MV-4-11 (cell line): ENCODE measurements at places on chromosomes 12 and 14.

GRCh38 chr14:58332561-58332960 is 34.2 kb downstream of the ARID4A start:
- no peak for DNase-seq

DNA sequence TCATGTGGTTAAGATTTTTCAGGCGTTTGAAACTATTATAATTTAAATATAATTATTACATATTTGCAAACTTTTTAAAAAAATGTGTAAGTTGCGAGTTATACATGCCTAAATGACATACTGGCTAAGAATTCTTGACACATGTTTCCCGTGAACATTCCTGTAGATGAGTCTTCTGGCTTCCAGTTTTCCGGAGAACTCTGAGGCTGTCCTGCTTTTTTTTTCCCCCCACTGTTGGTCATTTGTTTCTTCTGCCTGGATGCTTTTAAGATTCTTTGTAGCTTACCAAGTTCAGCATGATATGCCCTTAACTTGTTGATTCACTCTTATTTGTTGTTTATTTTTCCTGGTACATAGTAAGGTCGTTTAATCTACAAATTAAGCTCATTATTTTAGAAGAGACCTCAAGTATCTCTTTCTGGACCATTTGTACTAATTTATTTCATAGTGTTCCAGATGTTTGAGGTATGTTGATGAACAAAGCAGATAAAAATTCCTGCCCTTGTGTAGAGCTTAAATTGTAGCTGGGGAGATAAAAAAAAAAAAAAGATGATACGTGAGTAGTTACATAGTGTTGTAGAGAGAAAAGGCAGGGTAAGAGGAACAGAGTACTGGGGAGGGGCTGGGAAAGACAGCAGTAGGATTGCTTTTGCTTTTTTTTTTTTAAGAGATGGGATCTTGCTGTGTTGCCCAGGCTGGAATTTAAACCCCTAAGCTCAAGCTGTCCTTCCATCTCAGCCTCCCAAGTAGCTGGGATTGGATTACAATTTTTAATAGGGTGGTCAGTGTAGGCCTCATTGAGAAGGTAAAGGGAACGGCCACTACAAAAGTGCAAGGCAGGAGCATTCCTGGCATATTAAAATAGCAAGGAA is 32.8 kb downstream of the ARHGAP5 start:
- DNase-seq, result no peak

DNA sequence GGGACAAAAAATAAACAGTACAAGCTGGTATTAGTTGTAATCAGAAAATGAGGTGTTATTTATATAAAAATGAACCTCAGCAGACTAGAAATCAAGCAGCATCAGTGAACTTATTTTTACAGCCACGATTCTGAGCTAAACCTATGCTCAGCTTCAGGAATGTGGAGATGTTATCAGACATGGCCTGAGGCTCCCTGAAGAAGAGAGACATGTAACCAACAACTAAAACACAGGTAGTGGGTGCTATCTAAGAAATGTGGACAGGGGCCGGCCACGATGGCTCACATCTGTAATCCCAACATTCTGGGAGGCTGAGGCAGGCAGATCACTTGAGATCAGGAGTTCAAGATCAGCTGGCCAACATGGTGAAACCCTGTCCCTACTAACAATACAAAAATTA is 534.3 kb downstream of the VRK1 start:
- no peak for DNase-seq

DNA sequence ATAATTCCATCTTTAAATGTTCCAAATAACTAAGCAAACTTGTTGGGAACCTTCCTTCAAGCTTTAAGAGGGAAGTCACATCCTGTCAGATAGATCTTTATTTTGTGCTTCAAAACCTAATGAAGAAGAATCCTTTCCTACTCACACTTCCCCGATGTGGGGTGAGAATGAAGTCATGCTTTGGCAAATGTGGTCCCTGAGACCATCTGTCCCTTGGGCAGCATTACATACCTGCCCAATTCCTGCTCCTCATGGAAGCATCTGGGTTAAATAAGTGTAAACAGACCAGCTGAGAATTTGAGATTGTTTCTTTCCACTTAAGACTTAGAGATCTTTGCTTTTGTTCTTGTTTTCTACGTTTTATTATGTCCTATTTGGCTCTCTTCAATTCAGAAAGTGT is 606.0 kb upstream of the TMEM132C start:
- no peak for DNase-seq

DNA sequence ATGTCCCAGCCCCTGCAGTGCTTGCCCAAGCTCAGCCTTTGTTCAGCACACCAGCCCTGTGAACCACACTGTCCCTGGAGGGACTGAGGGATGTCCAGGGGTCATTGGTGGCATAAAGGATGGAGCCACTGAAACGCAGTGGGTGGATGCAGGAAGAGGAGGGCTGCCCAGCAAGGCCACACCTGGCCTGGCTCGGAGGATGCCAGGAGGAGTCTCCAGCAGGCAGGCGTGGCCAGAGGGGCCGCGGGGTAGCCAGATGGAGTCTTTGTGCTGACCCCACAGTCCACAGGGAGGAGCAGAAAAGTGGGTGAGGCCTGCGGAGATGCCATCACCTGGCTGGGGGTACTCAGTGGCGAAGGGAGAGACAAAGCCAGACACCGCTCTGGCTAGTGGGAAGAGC is 108.5 kb upstream of the C14orf180 start:
- no peak for DNase-seq

DNA sequence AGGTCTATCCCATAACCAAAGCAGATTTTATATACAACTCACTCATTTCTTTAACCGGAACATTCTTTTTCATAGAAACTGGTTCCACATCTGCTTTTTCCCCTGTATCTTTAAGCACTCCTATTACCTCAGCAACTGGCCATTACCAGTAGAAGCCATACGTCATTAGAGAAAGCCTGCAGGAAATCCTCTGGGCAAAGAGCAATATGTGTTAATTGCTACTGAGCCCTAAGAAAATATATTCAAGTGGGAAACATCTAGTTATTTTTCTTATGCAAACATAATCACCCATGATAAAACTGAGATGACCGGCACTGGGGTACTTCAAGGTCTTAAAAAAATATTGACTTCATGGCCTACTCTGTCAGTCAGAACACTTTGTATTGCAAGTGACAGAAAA is 28.2 kb upstream of the CPSF6 start:
- peak; percentile 37 for DNase-seq

- no peak for DNase-seq
Measured at GRCh38 chr14:103022002-103022684, 35.2 kb downstream of the CDC42BPB start.

- DNase-seq, result no peak
Measured at GRCh38 chr12:117035287-117035686, 63.9 kb downstream of the TESC start.

DNA sequence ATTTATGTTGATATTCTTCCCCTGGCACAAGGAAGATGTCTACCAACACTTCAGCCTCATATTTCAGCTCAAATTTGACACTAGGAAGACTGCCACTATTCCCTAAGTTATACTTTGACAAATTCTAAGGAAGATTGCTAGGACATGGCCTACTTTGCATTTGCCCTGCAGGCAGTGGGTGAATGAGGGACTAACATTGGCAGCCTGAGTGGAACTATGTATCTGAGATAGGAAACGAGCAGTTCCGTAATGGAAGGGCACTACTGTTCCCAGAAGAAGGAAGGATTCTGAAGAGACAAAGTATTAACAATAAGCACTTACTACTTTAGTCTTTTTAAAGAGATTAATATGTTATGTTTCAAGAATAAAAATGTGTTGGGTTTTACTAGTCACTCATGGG is 115.1 kb downstream of the SLC16A7 start:
- DNase-seq, result no peak

DNA sequence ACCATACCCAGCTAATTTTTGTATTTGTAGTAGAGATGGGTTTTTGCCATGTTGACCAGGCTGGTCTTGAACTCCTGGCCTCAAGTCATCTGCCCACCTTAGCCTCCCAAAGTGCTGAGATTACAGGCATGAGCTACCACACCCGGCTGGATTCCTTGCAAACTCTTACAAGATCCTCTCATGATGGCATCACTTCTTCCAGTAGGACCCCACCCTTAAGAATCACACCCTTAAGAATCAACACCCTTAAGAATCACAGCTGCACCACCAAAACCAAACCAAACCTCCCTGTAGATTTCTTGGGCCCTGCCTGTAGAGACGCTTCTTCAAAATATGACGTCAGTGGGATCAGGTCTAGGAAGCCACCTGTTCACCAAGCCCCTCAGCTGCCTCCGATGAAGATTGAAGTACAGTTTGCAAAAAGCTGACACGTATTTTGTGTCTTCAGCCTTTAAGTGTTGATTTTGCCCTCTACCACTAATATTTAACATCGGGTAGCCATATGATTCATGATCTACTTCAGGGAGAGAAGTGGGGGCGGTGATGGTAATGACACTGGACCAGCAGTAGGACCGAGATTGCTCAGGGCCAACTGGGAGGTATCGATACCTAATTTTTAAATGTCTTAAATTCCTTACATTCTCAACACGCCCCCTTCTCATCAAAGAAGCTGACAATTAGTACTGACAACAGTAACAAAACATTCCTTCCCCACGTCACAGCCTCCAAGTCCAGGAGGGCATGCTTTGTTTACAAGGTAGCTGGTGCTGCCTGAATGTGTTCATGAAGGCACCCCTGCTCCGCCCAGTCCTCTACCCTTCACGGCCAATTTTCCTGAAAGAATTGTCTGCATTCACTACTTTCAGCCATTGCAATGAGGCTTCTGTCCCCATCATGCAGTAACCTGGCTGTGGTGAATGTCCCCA is 57.2 kb downstream of the ESRRB start:
- DNase-seq, result no peak

- no peak for DNase-seq
Measured at GRCh38 chr12:89325495-89325894, 26.8 kb downstream of the DUSP6 start.

GRCh38 chr14:35341751-35342488 is 49.7 kb downstream of the PSMA6 start:
- peak; percentile 80 for DNase-seq

DNA sequence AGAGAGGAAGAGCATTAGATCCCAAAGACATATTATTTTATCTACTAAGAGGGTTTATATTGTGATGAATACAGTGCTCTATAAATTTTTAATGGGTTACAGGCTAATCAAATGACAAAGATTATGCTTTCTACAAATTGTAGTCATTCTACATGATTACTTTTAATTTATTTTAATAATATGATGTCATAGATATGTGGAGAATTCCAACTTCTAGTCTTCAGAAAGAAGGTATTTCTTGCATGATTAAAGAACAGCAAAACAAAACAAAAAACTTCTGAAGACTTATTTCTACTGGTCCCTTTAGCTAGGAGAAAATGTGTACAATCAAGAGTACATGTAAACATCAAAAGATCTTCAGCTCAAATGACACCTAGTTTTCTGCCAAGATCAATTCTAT is 71.5 kb upstream of the FOXG1 start:
- no peak for DNase-seq

- DNase-seq, result no peak
Measured at GRCh38 chr14:86521031-86521730, 991.2 kb downstream of the FLRT2 start.

GRCh38 chr12:124626971-124627411 is 59.6 kb upstream of the NCOR2 start:
- no peak for DNase-seq

GRCh38 chr12:3294481-3294911 is 196.5 kb upstream of the PRMT8 start:
- no peak for DNase-seq

DNA sequence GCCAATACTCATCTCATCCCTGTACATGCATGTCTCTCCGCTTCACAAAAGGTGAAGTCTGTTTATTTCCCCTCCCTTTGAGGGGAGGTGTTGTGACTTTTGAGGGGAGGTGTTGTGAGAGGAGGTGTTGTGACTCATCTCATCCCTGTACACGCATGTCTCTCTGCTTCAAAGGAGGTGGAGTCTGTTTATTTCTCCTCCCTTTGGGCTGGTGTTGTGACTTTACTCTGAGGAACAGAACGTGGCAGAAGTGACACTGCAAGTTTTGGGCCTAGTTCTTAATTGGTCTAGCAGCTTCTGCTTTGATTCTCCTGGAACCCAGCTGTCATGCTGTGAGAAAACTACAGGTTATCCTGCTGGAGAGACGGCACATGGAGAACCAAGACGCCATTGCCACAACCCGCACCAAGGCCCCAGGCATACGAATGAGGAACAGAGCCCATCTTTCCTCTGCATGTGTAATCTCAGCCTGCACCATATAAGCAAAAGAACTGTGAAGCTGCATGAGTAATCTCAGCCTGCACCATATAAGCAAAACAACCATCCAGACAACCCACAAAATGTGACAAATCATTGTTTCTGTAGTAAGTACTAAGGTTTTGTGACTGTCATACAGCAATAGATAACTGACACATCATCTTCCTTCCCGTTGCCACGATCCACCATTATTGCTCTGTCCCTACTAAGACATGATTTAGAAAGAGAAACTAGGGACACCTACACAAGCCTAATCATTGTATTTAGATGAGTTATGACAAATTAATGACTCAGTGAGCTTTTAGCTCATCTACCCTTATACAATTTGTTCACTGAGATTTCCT is 30.0 kb downstream of the GALNT4 start:
- DNase-seq, result peak; percentile 53

DNA sequence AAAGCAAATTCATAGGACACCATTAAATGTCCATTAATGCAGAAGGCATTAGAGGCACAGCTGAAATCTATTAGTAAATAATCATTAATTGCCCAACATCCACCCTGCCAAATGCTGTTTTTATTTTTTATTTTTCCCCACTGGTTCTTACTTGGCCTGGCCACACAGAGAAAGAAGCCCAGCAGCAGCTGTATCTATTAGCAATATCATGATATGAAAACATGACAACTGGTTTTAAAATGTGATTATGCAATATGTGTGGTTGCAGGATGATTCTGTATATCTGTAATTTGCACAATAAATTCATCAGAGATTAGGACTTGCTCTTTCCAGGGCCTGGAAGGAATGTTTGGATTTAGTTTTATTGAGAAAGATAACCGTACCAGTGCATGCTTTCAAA is 44.9 kb downstream of the SIX6 start:
- no peak for DNase-seq

DNA sequence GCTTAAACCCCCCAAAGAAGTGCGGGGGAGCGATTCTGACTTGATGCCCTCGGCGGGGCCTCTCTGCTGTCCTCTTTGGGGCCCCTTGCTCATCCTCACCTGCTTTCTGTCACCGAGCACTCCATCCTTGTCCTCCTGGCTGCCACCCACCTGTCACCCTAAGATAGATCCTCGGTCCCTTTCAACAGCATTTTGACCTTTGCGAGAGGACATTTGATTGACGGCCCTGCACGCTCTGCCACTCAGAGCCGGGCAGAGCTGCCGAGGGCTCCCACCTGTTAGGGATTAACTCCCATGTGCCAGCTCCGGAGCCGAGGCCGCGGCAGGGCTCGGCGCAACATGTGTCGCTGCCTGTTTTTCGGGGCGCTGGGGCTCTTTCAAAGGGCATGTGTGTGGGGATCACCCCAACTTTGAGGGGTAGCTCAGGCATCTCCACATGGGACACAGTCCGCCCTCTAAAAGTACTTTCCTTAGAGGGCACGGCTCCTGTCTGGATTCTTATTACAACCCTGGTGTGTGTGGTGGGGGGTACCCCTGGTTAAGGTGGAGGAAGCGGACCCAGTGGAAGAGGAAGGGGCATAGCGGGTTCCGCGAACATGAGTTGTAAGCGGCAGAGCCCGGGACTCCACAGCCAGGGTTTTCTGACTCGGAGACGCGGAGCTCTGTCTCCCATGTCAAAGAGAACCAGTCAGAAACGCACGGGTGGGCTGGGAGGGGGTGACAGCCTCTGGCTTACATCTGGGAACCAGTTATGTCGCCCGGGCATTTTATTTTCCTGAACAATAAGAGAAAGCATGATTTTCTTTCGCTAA is 811 bp upstream of the MEG3 start:
- no peak for DNase-seq
